Esophagus squamous epithelium (tissue), 5 donors: ENCODE measurements at places on chromosomes 11 and 22. TPM values are rescaled to one million over a fixed set of nuclear protein-coding genes. Genes with fewer than 3 reads are reported as not detected.

NOX4 gene
- total RNA-seq: 0.26 TPM

DNA sequence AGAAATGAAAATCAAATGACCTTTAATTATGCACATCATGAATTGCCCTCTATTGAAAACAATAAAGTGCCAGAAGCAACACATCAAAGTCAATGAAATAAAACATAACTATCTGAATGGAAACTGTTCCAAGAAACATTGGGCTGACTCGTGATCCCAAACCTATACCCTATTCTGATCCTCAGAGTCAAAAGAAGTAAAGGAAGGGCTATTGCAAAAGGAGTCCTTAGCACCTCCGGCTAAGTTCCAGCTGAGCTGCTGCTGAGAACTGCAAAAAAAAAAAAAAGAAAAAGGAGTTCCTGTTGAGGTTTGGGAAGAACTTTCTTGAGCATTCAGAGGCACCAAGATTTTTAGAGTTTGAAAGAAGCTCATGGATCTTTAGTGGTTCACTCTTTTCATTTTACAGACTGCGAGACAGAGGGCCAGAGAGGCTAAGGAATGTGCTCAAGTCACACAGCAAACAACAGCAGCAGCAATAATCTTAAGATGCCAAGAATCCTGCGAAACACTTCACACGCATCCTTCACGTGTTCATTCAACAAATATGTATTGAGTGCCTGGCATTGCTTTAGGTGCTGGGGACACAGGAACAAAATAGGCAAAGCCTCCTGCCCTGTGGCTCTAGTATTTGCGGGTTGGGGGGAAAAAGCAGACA, 841 bp upstream of the TMPRSS13 start:
- H3K4me1 ChIP-seq: no peaks in the 10 kb centered on the region
- no peaks in the 10 kb centered on the region for H3K36me3 ChIP-seq
- H3K27ac ChIP-seq: peak overlapping the region; percentile 58
- H3K27me3 ChIP-seq: no peaks in the 10 kb centered on the region
- no peak for DNase-seq
- H3K4me3 ChIP-seq: no peak overlapping the region

GRCh38 chr22:39994566-39995392, at the start of gene FAM83F:
FAM83F (plus strand) TSS chr22:39994954; CDS start chr22:39995043, 89 bp downstream.
- no peaks in the 10 kb centered on the region for H3K27me3 ChIP-seq
- peak within 1 kb of the TSS; percentile 73 for H3K4me3 ChIP-seq
- H3K4me1 ChIP-seq: peaks cover 28% of the 10 kb centered on the region
- peak within 1 kb of the TSS; percentile 93 for H3K27ac ChIP-seq
- H3K36me3 ChIP-seq: no peaks in the 10 kb centered on the region

DNA sequence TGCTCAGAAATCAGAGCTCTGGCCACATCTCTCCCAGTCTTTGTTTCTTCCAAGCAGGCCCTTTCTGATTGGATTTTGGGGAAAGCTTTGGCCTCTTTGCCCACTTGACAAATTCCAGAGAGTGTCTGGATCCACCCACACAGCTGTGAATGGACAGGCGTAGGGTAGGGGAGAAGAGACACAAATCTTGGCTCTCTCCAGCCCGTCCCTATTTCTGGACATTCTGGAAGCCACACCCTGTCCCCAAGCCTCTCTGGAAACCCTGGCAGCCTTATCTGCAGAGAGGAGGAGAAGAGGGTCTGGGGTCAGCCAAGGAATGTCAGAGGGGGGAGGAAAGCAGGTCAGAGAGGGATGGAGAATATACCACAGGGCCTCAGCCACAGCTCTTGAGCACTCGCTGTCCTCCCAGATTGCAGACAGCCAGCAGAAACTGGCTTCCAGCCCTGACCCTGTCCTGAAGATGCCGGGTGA, 59.5 kb upstream of the WNT11 start:
- H3K27me3 ChIP-seq: no peaks in the 10 kb centered on the region
- H3K4me1 ChIP-seq: peaks cover 8% of the 10 kb centered on the region
- no peaks in the 10 kb centered on the region for H3K36me3 ChIP-seq
- DNase-seq: no peak
- H3K27ac ChIP-seq: peak overlapping the region; percentile 64

DNA sequence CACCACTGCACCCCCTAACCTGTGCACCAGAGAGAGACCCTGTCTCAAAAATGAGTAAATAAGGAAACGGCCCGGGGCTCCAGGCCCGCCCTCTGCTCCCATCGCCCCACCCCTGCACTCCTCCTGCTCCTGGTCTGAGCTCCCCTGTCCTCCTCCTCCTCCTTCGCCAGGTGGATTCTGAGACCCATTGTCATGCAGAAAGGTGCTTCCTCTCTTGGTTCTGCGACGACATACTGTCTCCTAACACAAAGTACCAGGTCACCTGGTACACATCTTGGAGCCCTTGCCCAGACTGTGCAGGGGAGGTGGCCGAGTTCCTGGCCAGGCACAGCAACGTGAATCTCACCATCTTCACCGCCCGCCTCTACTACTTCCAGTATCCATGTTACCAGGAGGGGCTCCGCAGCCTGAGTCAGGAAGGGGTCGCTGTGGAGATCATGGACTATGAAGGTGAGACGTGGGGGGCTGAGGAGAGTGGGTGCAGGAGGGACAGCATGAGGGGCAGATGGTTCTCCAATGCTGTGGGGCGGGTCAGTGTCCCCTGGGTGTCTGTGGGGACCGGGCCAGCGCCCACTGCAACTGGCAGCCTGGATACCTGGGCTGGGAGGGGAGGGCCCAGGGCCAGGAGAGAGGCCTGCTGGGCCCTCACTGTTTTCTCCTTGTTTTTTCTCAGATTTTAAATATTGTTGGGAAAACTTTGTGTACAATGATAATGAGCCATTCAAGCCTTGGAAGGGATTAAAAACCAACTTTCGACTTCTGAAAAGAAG, 3.1 kb upstream of the APOBEC3D start:
- H3K36me3 ChIP-seq: peaks cover 10% of the 10 kb centered on the region
- H3K4me3 ChIP-seq: no peak overlapping the region
- H3K27ac ChIP-seq: no peak overlapping the region
- H3K4me1 ChIP-seq: peaks cover 58% of the 10 kb centered on the region
- H3K27me3 ChIP-seq: no peaks in the 10 kb centered on the region
- DNase-seq: no peak

- peak overlapping the region; percentile 85 for H3K4me3 ChIP-seq
- peaks cover 9% of the 10 kb centered on the region for H3K36me3 ChIP-seq
- H3K27ac ChIP-seq: peak overlapping the region; percentile 95
- H3K4me1 ChIP-seq: no peaks in the 10 kb centered on the region
- no peaks in the 10 kb centered on the region for H3K27me3 ChIP-seq
These were observed 499 bp downstream of the DLAT start for GRCh38 chr11:112025707-112026106.

DNA sequence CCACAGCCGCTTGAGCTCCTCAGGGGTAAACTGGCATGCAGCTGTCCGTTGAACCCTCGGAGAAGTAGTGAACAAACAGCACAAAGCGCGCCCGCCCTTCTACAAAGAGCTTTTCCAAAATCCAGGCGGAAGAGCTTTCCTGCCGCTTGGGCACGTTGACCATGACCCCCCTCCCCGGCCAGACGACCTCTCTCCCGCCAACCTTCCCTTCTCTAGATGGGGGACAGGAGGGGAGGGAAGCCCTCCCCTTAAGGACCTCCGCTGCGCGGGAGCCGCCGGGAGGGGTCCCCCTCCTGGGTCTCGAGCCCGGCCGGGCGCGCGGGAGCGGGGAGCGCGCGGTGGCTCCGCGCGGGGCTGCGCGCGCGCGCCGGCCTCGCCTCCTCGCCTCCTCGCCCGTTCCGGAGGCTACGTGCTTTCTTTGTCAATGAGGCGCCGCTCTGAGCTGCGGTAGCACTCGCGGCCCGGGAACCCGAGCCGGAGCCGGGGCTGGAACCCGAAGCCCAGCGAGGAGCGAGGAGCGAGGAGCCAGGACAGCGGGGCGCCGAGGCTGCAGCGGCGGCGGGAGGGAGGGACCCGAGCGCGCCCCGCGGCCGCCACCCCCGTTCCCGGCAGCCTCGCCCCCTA, 118.6 kb downstream of the HIPK3 start:
- peaks cover 3% of the 10 kb centered on the region for H3K4me1 ChIP-seq
- DNase-seq: no peak
- peak within 1 kb of the TSS; percentile 27 for H3K4me3 ChIP-seq
- H3K36me3 ChIP-seq: no peaks in the 10 kb centered on the region
- no peaks in the 10 kb centered on the region for H3K27me3 ChIP-seq

GRCh38 chr11:95175818-95176380, 55.1 kb downstream of the SESN3 start:
- no peak overlapping the region for H3K4me3 ChIP-seq
- no peaks in the 10 kb centered on the region for H3K4me1 ChIP-seq
- H3K27me3 ChIP-seq: no peaks in the 10 kb centered on the region

TAGLN gene
- 1,356 TPM for total RNA-seq

GPR83 gene
- total RNA-seq: not detected

PTS gene
- 36.1 TPM for total RNA-seq

DNA sequence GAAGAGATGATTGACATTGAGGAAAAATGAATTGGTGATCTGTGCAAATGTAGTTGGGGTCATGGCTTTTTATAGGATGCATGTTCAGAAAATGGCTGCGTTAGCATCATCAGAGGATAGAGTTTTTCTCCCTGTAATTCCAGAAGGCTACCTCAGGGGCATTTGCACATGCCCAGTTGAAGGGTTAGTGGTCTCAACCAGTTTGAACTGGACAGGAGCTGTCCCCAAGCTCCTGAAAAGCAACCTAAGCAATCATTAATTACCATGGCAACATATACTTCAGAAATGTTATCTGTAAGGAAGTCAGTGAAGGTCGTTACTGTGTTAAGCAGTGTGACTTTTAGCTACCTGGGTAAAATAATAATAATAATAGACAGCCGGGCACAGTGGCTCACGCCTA, 29.3 kb downstream of the TUG1 start:
- H3K27me3 ChIP-seq: no peaks in the 10 kb centered on the region
- no peaks in the 10 kb centered on the region for H3K36me3 ChIP-seq
- no peaks in the 10 kb centered on the region for H3K4me1 ChIP-seq

OR2D2 gene
- not detected for total RNA-seq

DNA sequence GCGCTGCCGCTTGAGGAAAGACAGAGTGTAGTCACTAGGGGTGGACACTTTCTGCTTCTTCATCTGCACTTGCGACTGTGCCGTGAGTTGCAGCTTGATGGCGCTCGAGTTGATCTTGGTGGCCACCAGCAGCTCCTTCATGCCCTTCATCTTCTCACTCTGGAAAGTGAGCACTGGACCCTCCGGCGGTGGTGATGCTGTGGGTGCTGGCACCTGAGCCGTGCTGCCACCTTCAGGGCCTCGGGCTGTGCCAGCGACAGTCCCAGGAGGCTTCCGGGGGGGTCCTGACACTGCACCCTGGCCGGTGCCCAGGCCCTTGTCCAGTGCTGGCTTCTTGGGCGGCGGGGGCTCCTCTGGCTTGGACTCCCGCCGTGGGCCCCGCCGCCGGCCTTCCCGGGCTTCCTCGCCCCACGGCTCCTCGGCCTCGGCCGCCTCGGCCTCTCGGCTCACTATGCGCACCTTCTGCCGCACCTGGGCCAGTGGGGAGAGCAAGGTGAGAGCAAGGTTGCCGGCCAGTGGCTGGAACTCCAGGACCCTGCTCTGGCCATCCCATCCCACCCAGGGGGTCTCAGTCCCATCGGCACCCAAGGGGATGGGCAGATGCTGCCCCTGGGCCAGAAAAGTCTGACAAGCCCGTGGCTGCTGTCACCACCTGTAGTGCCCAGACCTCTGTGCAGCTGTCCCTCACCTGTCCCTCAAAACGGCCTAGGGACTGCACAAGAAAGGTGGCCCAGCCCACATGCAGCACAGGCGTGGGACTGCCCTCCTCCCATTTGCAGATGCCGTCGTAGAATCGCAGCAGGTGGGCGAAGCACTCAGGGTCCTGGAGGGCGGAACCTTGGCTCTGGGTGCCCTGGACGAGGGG, 1.6 kb upstream of the MAP4K2 start:
- H3K27me3 ChIP-seq: no peaks in the 10 kb centered on the region
- peak overlapping the region; percentile 91 for H3K27ac ChIP-seq
- H3K4me3 ChIP-seq: no peak overlapping the region
- peaks cover 27% of the 10 kb centered on the region for H3K4me1 ChIP-seq
- DNase-seq: no peak
- peaks cover 44% of the 10 kb centered on the region for H3K36me3 ChIP-seq

- no peaks in the 10 kb centered on the region for H3K27me3 ChIP-seq
- H3K4me1 ChIP-seq: peaks cover 6% of the 10 kb centered on the region
- peak overlapping the region; percentile 95 for H3K4me3 ChIP-seq
- H3K36me3 ChIP-seq: no peaks in the 10 kb centered on the region
- no peak for DNase-seq
These were observed 351 bp upstream of the AKIP1 start for GRCh38 chr11:8910649-8911026.

DNA sequence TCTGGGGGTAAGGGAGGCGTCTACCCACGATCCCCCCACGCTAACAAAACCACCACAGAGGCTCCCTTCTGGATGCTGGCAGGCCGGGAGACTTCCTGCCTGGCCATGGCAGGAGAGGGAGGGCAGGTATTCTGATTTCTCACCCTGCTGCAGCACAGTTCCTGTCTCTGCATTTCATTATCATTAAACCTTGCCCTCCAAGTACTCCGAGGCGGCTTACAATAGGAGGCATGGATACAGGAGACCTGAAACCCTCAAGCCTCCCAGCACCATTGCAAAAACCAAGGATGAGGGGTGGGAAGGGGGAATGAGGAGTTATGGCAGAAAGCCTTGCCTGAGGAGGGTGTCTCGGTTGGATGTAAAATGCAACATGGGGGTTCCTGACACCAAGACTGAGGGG, 44.1 kb upstream of the MN1 start:
- H3K4me3 ChIP-seq: no peak overlapping the region
- peaks cover 74% of the 10 kb centered on the region for H3K36me3 ChIP-seq
- peaks cover 8% of the 10 kb centered on the region for H3K4me1 ChIP-seq
- H3K27ac ChIP-seq: no peak overlapping the region

DNA sequence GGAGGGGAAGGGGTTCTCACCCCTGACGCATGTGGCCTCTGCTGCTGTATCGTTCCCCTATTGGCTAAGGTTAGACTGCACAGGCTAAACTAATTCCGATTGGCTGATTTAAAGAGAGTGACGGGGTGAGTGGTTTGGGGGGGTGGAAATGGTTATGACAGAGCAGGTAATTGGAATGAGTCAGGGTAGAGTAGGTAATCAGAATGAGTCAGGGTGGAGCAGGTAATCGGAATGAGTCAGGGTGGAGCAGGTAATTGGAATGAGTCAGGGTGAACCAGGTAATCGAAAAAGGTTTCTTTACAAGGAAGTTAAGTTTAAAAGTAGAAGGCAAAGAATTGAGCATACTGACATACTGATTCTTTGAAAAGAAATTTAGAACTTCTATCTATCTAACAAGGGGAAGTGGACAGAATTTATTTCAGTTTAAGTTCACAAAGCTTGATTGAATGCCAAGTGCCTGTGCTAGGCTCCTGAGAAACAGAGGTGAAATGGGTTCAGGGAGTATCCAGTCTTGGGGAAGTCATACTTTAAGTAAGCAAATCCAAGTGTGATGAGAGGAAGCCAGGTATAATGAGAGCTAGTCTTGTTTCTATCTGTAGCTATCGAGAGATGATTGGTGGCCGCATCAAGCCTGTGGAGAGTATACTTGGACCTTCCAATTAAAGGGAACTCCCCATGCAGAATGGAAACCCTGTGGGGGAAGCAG, 58.0 kb downstream of the C11orf91 start:
- no peak overlapping the region for H3K4me3 ChIP-seq
- no peaks in the 10 kb centered on the region for H3K36me3 ChIP-seq
- no peaks in the 10 kb centered on the region for H3K27me3 ChIP-seq
- H3K4me1 ChIP-seq: no peaks in the 10 kb centered on the region
- H3K27ac ChIP-seq: peak overlapping the region; percentile 37

GRCh38 chr11:9747828-9748227, 84.0 kb downstream of the SWAP70 start:
- no peak overlapping the region for H3K27ac ChIP-seq
- H3K4me1 ChIP-seq: no peaks in the 10 kb centered on the region
- H3K4me3 ChIP-seq: no peak overlapping the region
- no peaks in the 10 kb centered on the region for H3K36me3 ChIP-seq

RFPL3 gene
- total RNA-seq: not detected

- H3K4me3 ChIP-seq: no peak overlapping the region
- H3K4me1 ChIP-seq: peaks cover 31% of the 10 kb centered on the region
- H3K27me3 ChIP-seq: no peaks in the 10 kb centered on the region
- DNase-seq: no peak
These were observed 61.1 kb downstream of the FLRT1 start for GRCh38 chr11:64096835-64097234.
